ENCODE measurements at places on chromosomes 3 and 15.

- DNase-seq: no peak
Measured at GRCh38 chr15:72203507-72203837, 5.9 kb upstream of the GRAMD2A start.

- DNase-seq: no peak
Measured at GRCh38 chr3:183774631-183775030, 50.7 kb downstream of the MAP6D1 start.

DNA sequence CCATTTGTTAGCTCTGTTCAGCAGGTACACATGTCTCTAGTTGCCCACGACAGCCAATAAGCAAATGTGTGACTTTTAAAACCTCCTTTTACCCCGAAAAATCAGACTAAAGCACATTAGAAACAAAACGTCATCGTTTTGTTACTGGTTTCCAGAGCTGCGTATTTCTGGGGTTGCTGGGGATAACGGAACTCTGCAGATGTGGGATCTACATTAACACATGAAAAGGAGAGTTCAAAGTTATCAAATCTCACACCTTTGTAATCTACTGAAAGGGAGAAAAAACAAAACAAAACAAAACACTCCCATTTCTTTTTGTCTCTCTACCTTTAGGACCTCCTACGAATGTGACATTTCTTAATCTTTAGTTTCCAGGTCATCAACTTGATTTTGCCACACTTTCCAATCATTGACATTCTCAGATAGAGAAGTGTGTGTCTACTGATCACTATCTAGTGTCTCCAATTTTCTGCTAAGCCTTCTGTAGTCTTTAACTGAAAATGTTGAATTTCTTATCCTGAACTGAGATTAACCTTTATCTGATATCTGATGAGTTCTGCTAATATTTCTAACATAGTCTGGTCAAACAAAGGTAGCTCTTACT is 93.0 kb upstream of the TSPAN3 start:
- DNase-seq: no peak

GRCh38 chr3:49813497-49814174 is at the start of gene UBA7:
Gene UBA7 (minus strand): TSS chr3:49813953. CDS start chr3:49813787, 166 bp downstream.
- DNase-seq: peak; percentile 86

- DNase-seq: no peak
Measured at GRCh38 chr3:189260556-189261493, 89.1 kb downstream of the TPRG1 start.

- DNase-seq: peak; percentile 65
Measured at GRCh38 chr15:70036585-70037291, 61.0 kb downstream of the TLE3 start.

GRCh38 chr15:52351206-52351908 is 55.8 kb upstream of the MYO5C start:
- no peak for DNase-seq

DNA sequence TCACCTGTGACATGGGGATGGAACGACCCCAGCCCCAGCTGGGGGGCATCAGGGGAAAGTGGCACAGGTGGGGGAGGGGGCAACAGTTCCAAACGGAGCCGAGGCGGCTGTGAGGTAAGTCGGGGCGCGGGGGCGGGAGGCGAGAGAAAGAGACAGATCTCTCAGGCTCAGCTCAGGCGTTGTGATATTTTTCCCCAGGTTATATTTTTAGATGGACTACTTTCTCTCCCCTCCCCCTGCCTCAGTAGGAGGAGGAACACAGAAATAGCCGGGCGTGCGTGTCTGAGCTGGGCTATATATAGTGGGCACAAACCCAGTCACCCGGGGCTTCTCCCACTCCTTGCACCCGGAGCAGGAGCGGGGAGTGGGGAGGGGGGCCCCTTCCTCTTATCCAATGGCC is 91.0 kb upstream of the LINGO1 start:
- no peak for DNase-seq

GRCh38 chr15:27237319-27237939 is 266.4 kb downstream of the GABRG3 start:
- DNase-seq: no peak
